ENCODE measurements at places on chromosomes 13 and 19.

GRCh38 chr13:65159803-65160202 lies 2070.3 kb downstream of the PCDH9 start:
- DNase-seq: no peak

GRCh38 chr19:18784786-18785120 lies 6.4 kb downstream of the COMP start:
- DNase-seq: no peak

DNA sequence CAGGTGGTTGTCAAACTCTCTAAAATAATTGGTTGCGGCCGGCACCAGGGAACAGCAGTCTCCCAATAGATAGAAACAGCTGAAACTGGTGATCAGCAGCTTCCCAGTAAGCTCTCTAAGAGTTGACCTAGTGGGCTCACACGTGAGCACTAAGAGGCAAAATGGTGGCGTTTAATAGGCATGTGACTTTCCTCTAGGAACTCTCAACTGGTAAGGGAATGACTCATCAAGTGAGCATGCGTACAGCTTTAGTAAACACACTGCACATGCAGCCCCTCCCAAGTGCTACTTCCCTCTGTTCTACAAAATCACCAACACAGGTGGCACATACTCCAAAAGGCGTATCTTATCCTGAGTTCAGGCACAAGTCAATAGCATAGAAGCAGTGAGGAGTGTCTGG lies 41.7 kb downstream of the TNFSF11 start:
- no peak for DNase-seq

- DNase-seq: no peak
Measured at GRCh38 chr13:107258599-107259187, 690.8 kb upstream of the ARGLU1 start.

DNA sequence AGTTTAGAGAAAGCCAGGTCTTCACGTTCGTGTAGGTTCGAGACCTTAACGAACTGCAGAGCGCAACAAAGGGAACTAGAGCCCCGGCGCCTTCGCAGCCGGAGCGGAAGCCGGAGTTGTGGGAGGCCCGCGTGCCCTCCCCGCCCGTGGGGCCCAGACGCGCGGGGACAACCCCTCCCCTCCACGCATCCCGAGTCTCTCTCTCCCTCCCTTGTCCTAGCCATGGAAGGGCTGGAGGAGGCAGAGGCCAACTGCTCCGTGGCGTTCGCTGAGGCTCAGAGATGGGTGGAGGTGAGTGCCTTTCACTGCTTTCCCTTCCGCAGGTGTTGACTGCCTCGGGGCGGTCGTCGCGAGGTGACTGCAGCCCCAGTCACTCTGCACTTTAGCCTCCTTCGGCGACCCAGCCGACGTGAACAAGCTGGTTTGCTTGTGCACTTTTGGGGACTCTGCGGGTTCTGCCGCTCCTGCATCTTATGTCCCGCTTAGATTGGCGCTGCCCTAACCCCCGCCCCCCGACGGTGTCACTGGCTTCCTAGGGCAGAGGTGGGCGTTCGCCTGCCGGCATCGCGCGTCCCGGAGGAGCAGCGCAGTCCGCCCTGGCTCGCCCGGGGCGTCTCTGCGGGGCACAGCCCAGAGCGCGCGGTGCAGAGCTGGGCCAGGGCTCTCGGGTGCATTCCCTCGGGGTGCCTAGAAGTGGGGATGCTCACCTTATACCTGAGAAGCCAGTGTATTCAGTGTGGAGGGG lies 478 bp downstream of the LMO7 start:
- no peak for DNase-seq

- DNase-seq: no peak
Measured at GRCh38 chr19:43551399-43552197, 18.6 kb downstream of the ZNF575 start.

GRCh38 chr13:113211774-113212173 lies 2.4 kb downstream of the CUL4A start:
- DNase-seq: no peak

DNA sequence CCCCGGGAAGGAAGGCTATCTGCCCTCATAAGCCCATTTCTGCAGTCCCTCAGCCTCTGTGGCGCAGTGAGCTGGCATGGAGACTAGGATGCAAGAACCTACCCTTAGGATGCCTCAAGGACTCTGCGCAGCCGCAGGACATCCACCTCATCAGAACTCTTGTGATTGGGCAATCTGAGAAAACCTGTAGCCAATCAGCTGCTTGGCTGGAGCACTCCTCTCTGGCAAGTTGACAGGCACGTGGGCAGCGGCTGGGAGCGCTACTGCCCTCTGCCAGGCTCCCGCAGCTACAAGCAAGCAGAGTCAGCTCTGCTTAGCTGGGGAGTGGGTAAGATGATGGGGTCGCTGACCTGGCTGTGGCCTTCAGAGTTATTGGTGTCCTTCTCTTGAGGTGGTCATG lies 1.5 kb upstream of the ECSIT start:
- no peak for DNase-seq

GRCh38 chr13:79999601-80000000 lies 341.3 kb downstream of the SPRY2 start:
- DNase-seq: no peak

DNA sequence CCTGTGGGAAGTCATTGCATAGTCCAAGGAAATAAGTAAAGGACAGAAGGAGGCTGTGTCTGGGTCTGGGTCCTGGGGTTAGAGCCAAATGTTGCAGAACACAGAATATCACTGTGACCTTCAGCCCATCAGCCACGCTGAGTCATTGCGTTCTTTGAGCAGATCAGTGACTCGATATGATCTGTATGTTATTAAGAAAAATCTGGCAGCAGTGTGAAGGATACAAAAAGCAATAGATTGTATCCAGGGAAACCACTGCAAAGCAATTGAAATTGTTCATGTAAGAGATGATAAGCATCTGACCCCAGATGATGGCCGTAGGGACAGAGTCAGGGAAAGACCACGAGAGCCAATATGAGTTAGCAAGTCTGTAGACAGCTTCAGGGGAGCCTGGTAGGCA lies 1575.1 kb upstream of the SLC10A2 start:
- DNase-seq: no peak

DNA sequence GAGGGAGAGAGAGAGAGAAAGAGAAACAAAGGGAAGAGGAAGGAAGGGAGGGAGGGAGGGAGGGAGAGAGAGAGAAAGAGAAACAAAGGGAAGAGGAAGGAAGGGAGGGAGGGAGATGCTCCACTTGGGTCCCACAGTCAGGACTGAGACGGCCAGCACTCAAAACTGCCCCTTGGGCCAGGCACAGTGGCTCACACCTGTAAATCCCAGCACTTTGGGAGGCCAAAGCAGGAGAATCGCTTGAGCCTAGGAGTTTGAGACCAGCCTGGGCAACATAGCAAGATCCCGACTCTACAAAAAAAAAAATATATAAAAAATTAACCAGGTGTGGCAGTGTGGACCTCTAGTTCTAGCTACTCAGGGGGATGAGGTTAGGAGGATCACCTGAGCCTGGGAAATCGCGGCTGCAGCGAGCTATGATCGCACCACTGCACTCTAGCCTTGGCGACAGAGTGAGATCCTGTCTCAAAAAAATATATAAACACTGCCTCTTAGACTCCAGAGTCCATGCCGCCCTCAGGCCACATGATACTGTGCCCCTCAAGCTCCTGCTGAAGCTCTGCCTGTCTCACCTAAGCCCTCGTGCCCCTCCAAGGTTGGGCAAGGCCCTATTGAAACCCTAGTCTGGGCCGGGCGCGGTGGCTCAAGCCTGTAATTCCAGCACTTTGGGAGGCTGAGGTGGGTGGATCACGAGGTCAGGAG lies 8.4 kb downstream of the ARRDC2 start:
- DNase-seq: no peak

DNA sequence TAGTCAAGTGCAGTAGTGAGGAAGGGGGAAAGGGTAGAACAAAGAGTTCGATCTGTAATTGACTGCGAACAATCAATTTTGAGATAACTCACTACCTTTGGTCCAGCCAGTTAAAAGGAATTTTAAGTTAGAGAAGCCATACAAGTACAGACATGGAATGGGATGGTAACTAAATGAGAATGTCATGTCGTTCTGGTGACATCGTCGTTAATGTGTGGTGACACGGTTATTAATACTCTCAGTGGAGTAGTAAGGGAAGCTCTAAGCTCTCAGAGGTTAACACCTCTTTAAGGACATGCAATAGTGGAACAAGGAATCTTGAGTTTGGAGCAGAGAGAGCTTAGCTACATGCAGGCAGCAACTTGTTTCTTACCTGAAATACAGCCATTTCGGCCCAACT lies 154.9 kb upstream of the KLF12 start:
- no peak for DNase-seq

- DNase-seq: no peak
Measured at GRCh38 chr19:45276284-45276687, 25.2 kb downstream of the MARK4 start.

GRCh38 chr13:40682449-40683240 lies 16.2 kb upstream of the FOXO1 start:
- no peak for DNase-seq

GRCh38 chr19:1961000-1961883 lies 20.3 kb downstream of the CSNK1G2 start:
- DNase-seq: no peak

DNA sequence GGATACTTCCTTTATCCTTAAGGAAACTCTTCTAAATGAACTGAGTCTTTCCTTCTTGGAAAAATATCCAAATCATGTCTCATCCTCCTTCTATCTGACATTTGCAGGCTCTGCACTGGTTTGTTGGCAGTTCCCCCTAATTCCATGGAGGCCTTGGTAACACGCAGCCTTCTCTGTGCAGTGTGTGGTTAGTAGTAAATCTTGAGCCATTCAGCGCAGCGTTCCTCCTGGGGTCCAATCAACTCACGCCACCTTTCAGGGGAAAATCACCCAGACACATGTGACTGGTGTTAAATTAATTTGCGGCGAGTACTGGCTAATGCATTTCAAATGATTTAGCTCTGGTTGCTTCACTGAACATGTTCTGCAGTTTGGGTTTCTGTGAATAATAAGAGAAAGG lies 21.0 kb upstream of the CBY2 start:
- DNase-seq: no peak

DNA sequence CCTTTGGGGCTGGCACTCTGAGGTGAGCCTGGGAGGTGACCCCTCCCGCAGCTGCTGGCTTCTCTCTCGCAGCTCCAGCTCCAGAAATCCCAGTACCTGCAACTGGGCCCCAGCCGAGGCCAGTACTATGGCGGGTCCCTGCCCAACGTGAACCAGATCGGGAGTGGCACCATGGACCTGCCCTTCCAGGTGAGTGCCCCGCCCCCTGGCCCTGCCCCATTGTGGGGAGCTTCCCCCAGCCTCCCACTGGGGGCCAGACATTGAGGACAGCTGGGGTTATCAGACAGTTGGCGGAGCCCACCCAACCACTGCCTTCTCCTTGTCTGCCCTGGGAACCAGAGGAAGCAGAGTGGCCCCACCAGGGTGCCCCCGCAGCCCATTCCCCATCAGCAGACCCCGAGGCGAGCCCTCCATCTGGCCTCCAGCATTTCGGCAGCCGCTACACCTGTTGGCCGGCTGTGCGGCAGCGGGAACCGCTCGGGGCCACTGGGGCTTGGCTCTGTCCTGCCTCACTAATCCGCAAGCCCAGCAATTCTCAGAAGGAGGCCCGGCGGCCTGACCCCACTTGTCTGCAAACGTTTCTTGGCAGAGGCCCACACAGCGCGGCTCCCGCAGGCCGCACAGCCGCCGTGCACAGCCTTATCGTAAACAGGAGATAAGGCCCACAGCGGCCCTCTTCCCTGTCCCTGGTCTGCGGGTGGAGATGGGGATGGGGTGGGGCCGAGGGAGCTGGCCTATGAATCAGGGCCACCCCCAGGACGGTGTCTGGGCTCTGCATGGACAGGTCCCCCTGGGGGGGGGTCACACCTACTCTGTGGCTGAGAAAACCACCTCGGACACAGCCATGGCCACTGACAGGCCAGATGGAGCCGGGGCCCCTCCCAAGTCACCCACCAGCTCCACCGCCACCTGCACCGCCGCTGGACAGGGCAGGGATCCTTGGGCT lies 48.0 kb downstream of the COMP start:
- no peak for DNase-seq

DNA sequence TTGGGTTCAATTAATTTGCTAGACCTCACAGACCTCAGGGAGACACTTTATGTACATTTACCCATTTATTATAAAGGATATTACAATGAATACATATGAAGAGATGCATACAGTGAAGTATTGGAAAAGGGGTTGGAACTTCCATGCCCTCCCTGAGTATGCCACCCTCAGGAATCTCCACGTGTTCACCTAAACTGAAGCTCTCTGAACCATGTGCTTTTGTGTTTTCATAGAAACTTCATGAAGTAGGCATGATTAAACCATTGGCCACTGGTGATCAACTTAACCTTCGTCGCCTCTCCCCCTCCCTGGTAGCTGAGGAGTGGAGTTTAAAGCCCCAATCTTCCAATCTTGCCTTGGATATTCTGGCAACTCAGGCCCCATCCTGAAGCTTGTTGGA lies 20.3 kb downstream of the ZNF160 start:
- no peak for DNase-seq

- DNase-seq: no peak
Measured at GRCh38 chr19:42794765-42795164, 29.3 kb upstream of the PSG8 start.

DNA sequence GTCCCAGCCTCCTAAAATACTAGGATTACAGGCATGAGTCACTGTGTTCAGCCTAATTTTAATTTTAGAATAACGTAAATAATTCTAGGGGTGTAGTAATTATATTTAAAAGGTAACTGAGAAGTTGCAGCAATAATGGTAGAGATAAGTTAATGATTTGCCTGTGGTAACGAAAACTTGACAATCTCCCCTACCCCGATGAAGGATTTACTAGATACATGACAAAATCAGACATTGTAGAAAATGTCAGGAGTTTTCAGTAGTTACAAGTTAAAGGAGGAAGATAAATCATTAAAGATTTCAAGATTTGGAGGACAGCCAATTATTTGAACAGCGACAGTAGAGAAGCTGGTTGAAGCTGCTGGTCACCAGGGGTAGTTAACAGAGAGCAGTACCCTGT lies 652.2 kb upstream of the PCDH20 start:
- DNase-seq: no peak

Data from omental fat pad (tissue), 4 donors.